ENCODE measurements at places on chromosomes 5 and 9. TPM values are rescaled to one million over a fixed set of nuclear protein-coding genes. Genes with fewer than 3 reads are reported as not detected.

The NOTCH1 gene
- total RNA-seq, result 10.9 TPM

The CTXN3 gene
- not detected for total RNA-seq

The PPP3R2 gene
- not detected for total RNA-seq

The NRARP gene
- total RNA-seq, result not detected

The PFN3 gene
- not detected for total RNA-seq

All from fibroblast of lung (primary cell).